ENCODE measurements at places on chromosomes 11 and 22.

DNA sequence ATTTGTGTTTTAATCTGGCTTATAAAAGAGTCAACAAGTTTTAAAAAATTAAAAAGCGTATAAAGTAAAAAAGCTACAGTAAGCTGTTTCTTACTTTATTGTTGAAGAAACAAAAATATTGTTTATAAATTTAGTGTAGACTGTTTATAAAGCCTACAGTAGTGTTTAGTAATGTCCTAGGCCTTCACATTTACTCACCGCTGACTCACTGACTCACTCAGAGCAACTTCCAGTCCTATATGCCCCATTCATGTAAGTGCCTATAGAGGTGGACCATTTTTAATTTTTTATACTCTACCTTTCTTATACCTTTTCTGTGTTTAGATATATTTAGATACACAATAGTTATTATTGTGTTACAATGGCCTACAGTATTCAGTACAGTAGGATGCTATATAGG lies 12.2 kb downstream of the MPPED2 start:
- DNase-seq, result no peak

DNA sequence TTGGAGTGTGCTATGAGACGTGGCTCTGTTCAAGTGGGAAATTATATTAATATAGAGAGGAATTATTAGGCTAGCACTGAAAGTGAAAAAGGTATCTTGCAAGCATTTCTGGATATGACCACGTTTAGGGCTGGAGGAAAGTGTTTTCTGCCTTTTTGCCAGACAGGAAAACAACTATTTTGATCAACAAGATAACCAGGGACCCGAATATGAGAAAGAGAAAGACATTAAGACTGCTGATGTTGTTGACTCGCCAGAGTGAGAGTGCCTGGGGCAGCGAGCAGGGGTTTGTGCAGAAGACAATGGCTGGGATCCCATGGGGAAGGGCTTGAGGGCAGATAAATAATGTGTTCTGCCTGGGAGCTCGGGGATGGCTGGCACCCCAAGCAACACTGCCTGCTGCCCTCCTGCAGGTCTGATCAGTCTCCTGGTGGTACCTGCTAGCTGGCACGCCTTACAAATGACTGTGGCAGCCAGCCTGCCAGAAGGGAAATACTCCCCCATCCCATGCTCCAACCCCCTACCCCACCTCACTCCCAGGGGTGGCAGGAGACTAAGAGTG lies 23.1 kb upstream of the CHST1 start:
- DNase-seq, result no peak

GRCh38 chr11:1933416-1934334 lies 13.5 kb upstream of the MRPL23 start:
- DNase-seq, result no peak

- DNase-seq, result no peak
These were observed 12.5 kb upstream of the MUC6 start for GRCh38 chr11:1049071-1049405.

DNA sequence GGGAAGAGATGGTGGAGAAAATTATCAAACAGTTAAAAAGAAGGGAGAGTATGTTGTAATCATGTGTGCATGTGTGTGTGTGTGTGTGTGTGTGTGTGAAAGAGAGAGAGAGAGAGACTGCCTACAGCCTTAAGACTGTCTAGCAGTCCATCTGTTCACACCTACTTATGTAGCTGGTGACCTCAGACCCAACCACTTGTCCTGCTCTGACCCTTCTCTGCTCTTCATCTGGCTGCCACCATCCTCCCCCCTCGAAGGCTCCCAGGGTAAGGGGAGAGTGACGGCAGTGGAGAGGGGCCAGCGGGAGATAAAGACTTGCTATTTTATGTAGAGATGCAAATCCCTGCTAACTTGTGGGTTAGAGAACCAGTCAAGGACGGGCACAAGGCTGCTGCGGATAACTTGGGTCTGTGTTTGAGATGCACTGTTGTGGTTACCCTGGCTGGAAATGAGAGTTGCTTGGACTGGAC lies 24.9 kb upstream of the GRAMD1B start:
- no peak for DNase-seq

- no peak for DNase-seq
These were observed 57.6 kb downstream of the KCNC1 start for GRCh38 chr11:17792161-17792560.

GRCh38 chr11:7320306-7320705 lies 68.6 kb downstream of the SYT9 start:
- DNase-seq, result no peak

DNA sequence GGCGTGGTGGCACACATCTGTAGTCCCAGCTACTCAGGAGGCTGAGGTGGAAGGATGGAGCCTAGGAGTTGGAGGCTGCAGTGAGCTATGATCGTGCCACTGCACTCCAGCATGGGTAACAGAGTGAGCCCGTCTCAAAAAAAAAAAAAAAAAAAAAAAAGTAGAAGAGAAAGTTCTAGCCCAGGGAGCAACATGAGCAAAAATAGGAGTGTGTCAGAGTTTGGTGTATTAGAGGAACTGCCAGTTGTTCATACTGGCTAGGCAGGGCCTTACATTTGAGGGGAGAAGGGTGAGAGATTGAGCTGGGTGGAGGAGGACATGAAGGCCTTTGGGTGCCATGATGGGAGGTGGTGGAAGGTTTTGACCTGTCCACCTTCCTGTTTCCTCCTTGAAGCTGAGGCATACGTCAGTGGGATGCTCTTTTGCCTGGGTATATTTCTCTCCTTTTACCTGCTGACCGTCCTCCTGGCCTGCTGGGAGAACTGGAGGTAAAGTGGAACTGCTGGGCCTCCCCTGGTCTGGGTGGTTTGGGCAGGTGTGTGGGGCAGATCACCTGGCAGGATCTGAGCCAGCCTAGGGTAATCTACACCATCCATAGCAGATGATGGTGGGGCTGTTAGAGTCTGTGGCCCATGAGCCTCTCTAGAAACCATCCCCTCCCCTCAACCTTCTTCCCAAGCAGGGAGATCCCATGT lies 7.3 kb downstream of the SIDT2 start:
- DNase-seq, result peak; percentile 9

- DNase-seq, result no peak
These were observed 1.7 kb downstream of the CCDC87 start for GRCh38 chr11:66591175-66591574.

DNA sequence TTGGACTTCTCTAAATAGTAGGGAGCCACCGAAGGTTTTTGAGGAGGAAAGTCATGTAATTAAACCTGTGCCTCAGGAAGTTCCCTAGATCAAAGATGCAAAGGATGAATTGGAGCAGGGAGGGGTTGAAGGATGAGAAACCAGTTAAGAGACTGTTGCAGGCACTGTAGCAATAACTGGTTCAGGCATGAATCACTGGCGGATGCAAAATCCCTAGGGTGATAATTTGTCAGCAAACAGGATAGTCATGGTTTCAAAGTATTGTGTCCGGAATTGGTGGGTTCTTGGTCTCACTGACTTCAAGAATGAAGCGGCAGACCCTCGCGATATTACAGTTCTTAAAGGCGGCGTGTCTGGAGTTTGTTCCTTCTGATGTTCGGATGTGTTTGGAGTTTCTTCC lies 19.9 kb downstream of the TRIOBP start:
- DNase-seq, result no peak

Data from CD8-positive, alpha-beta memory T cell (primary cell).